Hematopoietic multipotent progenitor cell treated with erythropoietin and hydrocortisone succinate and interleukin-3 and kit ligand, for 6 days (in vitro differentiated cells): ENCODE measurements at places on chromosomes 7 and 10.

DNA sequence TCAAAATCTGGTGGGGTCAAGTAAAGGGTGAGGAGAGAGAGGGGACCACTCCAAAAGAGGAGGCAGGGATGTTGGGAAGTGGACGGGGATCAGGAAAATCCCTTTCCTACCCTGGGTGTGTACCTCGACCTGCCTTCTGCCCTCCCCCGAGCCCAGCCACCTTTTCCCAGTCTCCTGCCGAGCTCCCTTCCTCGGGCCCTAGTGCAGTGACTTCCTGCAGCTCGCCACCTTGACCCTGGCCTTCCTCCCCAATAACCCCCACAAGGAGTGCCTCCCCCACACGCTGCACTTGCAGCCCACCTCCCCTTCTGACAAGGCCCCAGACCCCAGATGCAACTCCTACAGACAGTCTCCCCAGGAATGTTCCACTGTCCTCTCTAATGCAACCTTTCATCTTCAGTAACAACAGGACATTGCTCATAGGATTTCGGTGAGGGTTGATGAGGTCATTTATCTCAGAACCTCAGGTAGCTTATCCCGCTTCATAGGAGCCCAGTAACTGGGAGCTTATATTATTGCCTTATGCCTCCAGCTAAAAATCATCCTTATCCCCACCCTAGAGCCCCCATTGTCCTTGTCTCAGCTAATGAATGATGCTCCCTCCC lies 90.1 kb downstream of the MKI67 start:
- DNase-seq, result no peak

DNA sequence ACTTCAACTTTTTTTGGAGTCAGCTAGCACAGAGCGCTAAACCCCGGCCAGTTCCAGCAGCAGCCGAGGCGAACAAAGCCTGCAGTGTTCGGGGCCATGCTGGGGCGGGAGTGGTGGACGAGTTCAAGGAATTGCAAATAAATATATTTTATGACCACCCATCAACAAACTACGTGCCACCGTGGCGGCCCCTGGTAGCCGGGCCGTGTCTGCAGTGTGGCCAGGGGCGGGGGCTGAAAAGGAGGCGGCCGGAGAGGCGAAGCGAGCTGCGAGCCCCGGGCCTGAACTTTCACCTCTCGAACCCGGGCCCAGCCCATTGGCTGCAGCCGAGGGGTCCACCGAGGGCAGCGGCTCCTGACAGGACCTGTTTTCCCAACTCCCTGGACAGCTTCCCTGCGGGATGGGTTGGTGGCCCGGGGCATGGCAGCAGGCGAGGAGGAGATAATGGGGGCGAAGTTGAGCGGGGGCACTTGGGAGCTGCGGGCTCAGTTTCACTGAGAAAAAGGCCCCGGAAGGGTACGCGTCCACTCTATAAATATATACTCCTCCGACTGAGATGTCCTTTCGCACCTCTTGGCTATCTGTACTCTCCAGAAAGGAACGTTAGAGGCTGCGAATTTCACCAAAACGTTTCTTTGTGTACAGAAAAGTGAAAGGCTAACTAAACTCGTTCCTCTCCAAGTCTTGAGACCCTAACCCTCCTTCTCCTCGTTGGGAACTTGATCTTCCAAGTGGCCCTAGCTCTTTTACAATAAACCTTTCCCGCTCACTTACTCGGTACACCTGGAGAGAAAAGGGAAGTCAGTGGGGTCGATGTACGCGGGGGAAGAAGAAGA lies 164.6 kb upstream of the PPP1R3A start:
- DNase-seq, result peak; percentile 2

- no peak for DNase-seq
These were observed 15.4 kb downstream of the YWHAG start for GRCh38 chr7:76343294-76343930.

- DNase-seq, result no peak
These were observed 131.3 kb downstream of the PLPP4 start for GRCh38 chr10:120588311-120588710.

DNA sequence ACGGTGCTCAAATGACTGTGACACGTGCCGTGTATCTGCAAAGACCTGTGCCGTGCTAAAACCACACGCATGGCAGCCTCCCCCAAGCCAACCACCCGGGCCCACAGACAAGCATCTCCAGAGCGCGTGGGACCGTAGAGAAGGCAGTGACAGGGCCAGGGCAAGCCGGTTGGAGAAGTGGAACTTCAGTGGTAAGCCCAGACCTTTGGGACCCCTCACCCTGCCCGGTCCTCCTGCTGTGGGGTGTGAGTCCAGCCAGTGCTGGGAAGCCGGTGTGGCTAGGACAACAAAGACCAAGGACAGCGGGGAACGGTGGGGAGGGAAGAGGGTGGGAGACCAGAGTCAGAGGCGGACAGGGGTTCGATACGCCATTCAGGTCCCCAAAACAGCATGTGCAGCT lies 476.2 kb downstream of the DNAJB6 start:
- DNase-seq, result no peak

GRCh38 chr7:120043250-120043649 lies 229.7 kb upstream of the KCND2 start:
- no peak for DNase-seq

GRCh38 chr10:24034571-24034970 lies 174.4 kb upstream of the KIAA1217 start:
- DNase-seq, result no peak

GRCh38 chr7:106597751-106598546 lies 63.0 kb downstream of the CCDC71L start:
- no peak for DNase-seq

- no peak for DNase-seq
These were observed 332.6 kb downstream of the SH2D4B start for GRCh38 chr10:80870282-80870681.

DNA sequence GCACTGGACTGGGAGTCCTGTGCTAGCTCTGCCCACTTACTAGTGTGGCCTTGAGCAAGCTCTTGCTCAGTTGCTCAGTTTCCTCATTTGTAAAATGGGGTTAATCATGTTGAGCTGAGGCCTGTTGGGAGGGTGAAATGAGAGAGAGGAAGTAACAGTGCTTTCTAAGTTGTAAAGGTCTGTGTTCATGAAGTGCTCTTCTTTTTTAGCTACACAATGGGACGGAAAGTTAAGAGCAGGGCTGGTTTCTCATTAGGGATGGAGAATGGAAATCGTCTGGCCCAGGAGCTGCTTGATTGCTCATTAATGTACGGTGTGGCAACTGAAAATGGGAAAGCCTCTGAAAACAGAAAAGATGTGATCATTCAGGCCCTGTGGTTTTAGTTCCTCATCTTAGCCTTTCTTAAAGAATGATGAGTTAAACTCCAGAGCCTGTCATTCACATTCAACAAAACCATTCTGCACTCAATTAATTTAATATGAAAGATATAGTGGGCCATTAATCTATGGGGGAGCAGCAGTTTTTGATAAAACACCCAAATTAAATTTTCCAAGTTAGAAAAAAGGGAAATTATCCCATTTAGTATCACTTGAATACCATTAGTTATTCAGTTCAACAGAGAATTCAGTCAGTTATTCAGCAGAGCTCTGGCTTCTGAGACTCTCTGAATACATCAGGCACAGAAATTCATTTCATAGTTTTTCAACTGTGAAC lies 60.5 kb downstream of the SH2D4B start:
- peak; percentile 25 for DNase-seq

DNA sequence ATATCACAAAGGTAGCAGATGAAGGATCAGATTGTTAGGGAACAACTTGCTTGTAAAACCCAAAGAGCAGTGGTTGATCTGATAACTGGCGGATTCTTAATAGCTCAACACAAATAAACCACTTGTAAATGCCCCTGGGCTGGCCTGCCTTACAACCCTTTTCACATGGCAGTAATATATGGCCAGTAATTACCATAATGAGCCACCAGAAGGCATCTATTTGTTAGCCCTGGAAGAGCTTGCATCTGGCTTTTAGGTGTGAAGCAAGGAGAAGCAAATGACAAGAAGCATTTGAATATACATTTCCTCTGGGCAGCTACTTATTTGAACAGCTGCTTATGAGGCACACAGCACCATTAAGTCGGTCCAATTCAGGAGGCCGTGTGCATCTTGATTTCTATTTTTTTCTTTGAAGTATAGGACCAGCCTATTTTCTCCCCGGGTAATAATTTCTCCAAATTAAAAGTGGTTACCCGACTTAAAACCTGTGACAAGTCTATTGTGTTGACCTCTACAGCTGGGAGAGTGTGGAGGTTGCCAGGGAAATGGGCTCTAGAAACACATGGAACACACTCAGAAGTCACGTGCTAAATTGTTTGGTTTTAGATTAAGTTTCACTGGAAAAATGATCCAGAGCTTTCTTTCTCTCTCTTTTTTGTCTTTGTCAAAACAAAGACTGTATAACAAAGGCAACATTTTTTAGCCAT lies 113.4 kb downstream of the SEM1 start:
- DNase-seq, result peak; percentile 27

GRCh38 chr7:41706228-41706930 lies 3.5 kb upstream of the INHBA start:
- no peak for DNase-seq

DNA sequence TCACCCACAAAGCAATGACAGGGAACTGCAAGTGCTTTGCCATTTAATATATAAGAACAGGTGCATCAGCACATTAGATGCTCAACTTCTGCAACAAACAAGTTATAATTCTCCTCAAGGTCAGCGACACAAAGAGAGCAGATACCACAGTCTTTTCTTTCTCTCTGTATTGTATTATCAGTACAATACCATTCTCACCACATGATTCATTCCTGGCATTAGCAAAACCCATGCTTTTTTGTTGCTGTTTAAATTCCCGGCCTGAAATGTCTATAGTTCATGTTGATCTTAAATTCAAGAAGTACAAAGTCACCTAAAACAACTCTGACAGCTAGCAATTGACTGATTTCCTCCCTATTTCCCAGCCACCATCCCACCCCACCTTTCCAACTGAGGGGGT lies 111.8 kb upstream of the FEZF1 start:
- DNase-seq, result no peak

- peak; percentile 19 for DNase-seq
These were observed 5.6 kb downstream of the ABI1 start for GRCh38 chr10:26855186-26855585.

DNA sequence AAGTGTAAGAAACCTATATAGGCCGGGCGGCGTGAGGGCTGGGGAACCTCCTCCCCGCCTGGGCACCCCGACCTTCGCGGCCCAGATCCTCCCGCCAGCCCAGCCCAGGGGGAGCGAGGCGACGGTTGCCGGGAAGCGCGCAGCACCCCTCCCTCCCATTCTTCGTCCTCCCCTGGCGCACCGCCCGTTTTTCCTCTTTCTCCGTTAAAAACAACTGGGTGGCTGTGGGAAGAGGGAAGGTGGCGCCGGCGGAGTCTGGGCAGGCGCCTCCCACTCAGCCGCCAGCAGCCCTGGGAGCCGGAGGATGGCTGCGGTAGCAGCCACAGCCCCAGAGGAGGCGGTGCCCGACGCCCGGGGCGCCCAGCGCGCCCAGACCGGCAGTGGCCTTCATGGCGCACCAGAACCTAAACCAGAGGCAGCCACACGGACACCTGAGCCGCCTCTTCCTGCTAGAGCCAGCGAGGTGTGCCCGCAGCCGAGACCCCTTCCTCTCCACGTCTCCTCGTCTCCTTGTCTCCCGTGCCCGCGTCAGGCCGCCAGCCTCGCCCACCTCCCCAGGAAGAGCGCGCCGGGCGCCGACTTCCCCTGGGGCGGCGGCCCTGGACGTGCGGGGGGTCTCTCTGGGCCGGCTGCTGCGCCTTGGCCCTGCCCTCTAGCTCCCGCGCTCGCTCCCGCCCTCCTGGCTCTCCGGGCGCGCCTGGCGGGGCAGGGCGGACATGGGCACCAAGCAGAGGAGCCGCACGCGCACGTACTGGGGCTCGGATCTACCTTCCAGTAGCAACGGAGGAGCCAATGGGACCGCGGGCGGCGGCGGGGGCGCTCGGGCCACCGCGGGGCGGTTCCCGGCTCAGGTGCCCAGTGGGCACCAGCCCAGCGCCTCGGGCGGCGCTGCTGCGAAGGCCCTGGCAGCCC lies 32.8 kb upstream of the SFTPD start:
- DNase-seq, result peak; percentile 68

- DNase-seq, result peak; percentile 58
These were observed 106.8 kb downstream of the ANK3 start for GRCh38 chr10:60282771-60283353.

- DNase-seq, result no peak
These were observed 806 bp upstream of the VIPR2 start for GRCh38 chr7:159145490-159145855.

GRCh38 chr10:60009276-60009675 lies 102.9 kb upstream of the CCDC6 start:
- no peak for DNase-seq

DNA sequence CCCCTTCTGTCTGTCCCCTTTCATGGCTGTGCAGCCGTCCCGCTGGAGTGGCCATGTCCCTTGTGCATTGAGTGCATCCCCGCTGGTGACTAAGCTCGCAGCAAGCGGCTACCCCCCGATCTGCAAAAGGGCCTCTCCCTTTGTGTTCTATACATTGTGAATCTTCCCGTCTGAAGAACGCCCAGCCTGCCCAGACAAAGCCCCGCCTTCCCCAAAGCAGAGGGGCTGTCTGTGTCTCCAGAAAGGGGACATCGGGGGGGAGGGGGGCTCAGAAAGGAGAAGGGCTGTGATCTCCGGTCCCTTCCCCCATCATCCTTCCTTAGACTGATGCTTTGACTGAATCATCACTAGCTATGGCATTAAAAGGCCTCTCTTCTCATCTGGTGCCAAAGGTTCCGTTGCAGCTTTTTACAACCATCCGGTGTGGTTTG lies 11.9 kb downstream of the NPTX2 start:
- no peak for DNase-seq

GRCh38 chr10:72080042-72080975 lies 8.0 kb downstream of the SPOCK2 start:
- no peak for DNase-seq

DNA sequence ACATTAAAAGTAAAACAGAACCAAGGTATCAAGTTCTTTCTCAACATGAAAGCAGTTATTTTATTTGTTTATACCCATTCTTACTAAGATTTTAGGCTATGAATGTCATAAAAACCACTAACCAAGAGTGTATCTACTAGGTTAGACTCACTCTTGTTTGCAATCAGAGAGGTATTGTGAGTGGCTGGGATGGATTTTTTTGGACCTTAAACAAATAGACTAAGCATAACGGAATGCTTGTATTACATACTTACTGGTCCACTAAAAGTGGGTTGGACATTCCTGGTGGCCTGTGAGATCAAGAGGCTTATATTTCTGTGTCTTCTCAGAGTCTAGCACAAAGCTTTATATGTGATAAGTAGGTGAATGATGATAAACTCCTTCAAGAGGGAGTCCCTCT lies 32.6 kb upstream of the CBLL1 start:
- DNase-seq, result no peak

DNA sequence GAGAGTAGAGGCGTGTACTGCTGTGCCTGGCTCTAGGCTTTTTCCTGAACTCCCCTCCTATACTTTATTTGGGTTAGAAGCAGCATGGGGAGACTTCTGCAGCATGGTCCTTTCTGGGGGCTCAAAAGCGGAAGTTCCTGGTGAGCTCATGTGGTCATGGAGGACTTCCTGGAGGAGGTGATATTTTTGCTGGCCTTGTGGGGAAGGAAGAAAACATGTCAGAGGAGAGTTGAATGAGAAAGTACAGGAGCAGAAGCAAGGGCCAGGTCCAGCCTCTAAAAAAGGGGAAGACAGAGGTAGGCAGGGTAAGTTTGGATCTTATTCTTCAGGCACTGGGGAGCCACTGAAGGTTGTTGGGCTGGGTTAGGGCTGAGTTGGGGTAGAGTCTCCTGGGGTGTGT lies 45.5 kb downstream of the CASTOR2 start:
- no peak for DNase-seq

GRCh38 chr10:126661841-126662515 lies 8.5 kb downstream of the C10orf90 start:
- DNase-seq, result no peak
